H9 (cell line): ENCODE measurements at places on chromosomes 3 and 15.
A peak's percentile ranks its signal among the peaks of the same experiment; 100 is the strongest.

GRCh38 chr3:124845406-124845805 lies 41.8 kb downstream of the ITGB5 start:
- no peaks in the 10 kb centered on the region for H3K4me1 ChIP-seq
- no peaks in the 10 kb centered on the region for H3K27me3 ChIP-seq
- no peak overlapping the region for H3K27ac ChIP-seq
- no peak overlapping the region for H3K4me3 ChIP-seq
- H3K36me3 ChIP-seq: peaks cover 44% of the 10 kb centered on the region
- DNase-seq: no peak

DNA sequence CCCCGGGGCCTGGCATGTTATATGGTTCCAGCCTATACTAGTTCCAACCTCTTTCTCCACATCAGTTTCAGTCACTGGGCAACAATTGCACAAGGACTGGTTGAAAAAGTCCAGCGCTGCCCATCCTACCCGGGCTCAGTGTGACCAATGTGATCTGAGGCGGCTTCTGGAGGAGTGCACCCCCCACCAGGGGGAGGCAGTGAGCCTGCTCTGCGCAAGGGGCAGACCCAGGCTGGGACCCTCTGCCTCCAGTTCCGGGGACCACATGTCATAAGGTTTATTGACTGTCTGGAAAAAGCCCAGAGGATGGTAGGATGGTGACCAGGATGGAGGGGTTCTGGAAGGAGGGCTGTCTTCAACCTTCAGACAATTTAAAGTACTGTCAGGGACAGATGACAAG lies 25.6 kb upstream of the NR2E3 start:
- no peak overlapping the region for H3K4me3 ChIP-seq
- no peaks in the 10 kb centered on the region; the same call in 1 of the 2 replicates for H3K4me1 ChIP-seq
- H3K36me3 ChIP-seq: no peaks in the 10 kb centered on the region
- no peak overlapping the region for H3K27ac ChIP-seq

DNA sequence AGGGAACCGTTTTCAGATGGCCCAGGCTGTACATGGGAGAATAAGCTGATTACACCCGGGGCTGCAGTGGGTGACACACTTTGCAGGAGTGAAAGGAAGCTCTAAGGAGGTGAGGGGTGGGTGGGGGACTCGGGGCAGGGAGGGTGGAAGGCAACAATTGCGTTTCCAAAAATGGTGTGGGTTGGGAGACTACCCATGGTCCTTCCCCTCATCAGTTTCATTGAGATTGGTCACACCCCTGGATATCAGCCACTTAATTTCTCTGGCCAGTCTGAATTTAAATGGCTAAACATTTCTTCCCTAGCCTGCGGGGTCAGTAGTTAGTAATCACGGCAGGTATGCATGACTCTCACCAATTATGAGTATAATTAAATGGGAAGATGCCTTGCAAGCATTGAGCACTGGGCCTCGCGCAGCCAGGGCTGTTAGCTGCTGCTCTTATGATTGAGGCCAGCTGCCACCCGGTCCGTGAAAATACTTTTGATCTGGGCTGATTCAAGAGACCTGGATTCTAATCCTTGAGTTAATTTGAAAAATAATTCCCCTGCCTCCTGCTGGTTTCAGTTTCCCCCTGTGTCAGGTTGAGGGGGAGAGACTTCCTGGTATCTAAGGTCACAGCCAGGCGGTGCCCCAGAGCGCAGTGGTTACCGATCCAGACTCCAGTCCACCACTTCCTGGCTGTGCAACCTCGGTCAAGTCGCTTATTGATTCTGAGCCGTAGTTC lies 23.3 kb downstream of the SLC6A6 start:
- no peak for DNase-seq
- peaks cover 21% of the 10 kb centered on the region for H3K4me1 ChIP-seq
- H3K36me3 ChIP-seq: peaks cover 4% of the 10 kb centered on the region; the same call in 1 of the 2 replicates
- no peaks in the 10 kb centered on the region for H3K27me3 ChIP-seq

- H3K36me3 ChIP-seq: no peaks in the 10 kb centered on the region
- no peak for DNase-seq
- H3K27ac ChIP-seq: no peak overlapping the region
- H3K27me3 ChIP-seq: no peaks in the 10 kb centered on the region
Measured at GRCh38 chr3:102059145-102059943, 210.0 kb downstream of the NFKBIZ start.

GRCh38 chr3:107211608-107212007 lies 165.6 kb upstream of the CCDC54 start:
- no peaks in the 10 kb centered on the region for H3K27me3 ChIP-seq
- no peak overlapping the region for H3K27ac ChIP-seq
- DNase-seq: no peak
- H3K4me1 ChIP-seq: no peaks in the 10 kb centered on the region; the same call in 1 of the 2 replicates

DNA sequence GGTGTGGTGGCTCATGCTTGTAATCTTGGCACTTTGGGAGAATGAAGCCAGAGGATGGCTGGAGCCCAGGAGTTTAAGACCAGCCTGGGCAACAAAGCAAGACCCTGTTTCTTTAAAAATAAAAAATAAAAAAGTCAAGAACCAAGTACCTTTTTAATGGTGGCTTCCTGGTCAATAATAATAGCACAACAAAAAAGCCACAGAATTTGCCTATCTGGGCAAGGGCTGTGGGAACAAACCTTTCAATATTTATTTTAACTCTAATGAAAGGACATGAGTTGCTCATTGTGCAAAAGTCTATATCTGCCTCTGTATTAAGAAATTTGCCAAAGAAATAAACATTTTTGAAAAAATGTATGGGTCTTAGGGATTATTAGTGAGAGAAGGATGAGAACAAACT lies 2.1 kb downstream of the ZNF609 start:
- H3K27me3 ChIP-seq: no peaks in the 10 kb centered on the region
- no peak overlapping the region for H3K27ac ChIP-seq
- peaks cover 8% of the 10 kb centered on the region for H3K4me1 ChIP-seq
- H3K36me3 ChIP-seq: peaks cover 2% of the 10 kb centered on the region
- peak overlapping the region; percentile 92 for H3K4me3 ChIP-seq
- DNase-seq: no peak

GRCh38 chr3:152554980-152555379 lies 280.0 kb upstream of the P2RY1 start:
- no peaks in the 10 kb centered on the region for H3K4me1 ChIP-seq
- H3K4me3 ChIP-seq: no peak overlapping the region; the same call in 2 of the 3 replicates
- H3K27me3 ChIP-seq: no peaks in the 10 kb centered on the region

DNA sequence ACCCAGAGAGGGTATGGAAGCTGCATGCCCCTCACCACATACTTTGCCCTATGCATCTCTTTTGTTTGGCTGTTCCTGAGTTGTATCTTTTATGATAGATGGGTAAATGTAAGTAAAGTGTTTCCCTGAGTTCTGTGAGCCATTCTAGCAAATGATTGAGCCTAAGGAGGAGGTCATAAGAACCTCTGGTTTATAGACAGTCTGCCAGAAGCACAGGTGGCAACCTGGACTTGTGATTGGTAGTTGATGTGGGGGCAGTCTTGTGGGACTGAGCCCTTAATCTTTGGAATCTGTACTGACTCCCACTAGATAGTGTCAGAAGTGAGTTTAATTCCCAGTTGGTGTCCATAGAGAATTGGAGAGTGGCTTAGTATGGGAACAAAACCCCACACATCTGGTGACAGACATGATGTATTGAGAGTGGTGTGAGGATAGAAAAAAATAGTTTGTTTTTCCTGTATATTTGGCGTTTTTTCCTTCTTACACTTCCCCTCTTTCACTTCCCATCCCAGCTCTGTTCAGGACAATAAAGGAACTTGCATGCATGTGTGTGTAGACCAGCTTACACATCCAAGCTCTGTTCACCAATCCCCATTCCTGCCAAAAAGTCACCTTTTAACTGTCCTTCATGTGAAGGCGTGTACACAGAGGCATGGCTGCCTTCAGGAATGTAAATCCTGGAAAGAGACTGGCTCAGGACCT lies 38.1 kb upstream of the SPPL2A start:
- H3K27ac ChIP-seq: no peak overlapping the region
- no peak overlapping the region for H3K4me3 ChIP-seq
- no peaks in the 10 kb centered on the region for H3K27me3 ChIP-seq

DNA sequence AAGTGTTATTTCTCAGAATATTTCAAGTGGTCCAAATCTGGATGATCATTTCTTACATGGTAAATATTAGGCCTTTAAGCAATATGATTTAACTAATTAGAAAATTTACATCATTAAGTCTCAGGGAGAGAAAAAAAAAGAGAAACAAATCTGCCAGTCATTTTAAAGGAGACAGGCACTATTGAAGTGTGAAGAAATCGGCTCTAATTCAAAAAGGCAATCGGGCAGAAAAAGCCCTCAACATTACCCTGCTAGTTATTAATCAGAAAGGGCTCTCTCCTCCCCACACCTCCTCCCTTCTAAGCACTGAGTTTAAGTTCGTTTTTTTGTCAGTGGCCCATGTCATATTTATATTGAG lies 215.9 kb downstream of the MEIS2 start:
- H3K27me3 ChIP-seq: peaks cover 94% of the 10 kb centered on the region
- no peaks in the 10 kb centered on the region for H3K4me1 ChIP-seq
- no peak overlapping the region for H3K4me3 ChIP-seq
- H3K36me3 ChIP-seq: no peaks in the 10 kb centered on the region

- H3K27ac ChIP-seq: no peak overlapping the region
- H3K36me3 ChIP-seq: no peaks in the 10 kb centered on the region
- H3K4me1 ChIP-seq: peaks cover 9% of the 10 kb centered on the region; the same call in 1 of the 2 replicates
- H3K27me3 ChIP-seq: no peaks in the 10 kb centered on the region
- H3K4me3 ChIP-seq: no peak overlapping the region
Measured at GRCh38 chr15:79212589-79213157, 69.8 kb upstream of the ANKRD34C start.

GRCh38 chr3:24201301-24201700 lies 256.2 kb downstream of the NR1D2 start:
- H3K27me3 ChIP-seq: no peaks in the 10 kb centered on the region
- H3K4me3 ChIP-seq: no peak overlapping the region
- H3K36me3 ChIP-seq: peaks cover 2% of the 10 kb centered on the region

- DNase-seq: no peak
- no peaks in the 10 kb centered on the region for H3K4me1 ChIP-seq
- no peaks in the 10 kb centered on the region for H3K27me3 ChIP-seq
- no peak overlapping the region for H3K4me3 ChIP-seq
- no peaks in the 10 kb centered on the region for H3K36me3 ChIP-seq
- H3K27ac ChIP-seq: no peak overlapping the region
Measured at GRCh38 chr15:58387130-58387529, 44.7 kb upstream of the LIPC start.

- H3K4me1 ChIP-seq: peaks cover 9% of the 10 kb centered on the region; the same call in 1 of the 2 replicates
- H3K27ac ChIP-seq: no peak overlapping the region
- no peak overlapping the region for H3K4me3 ChIP-seq
- no peaks in the 10 kb centered on the region for H3K27me3 ChIP-seq
Measured at GRCh38 chr3:54736459-54736858, 191.4 kb downstream of the LRTM1 start.
